T-helper 17 cell (primary cell): ENCODE measurements at places on chromosomes 1 and 21.

DNA sequence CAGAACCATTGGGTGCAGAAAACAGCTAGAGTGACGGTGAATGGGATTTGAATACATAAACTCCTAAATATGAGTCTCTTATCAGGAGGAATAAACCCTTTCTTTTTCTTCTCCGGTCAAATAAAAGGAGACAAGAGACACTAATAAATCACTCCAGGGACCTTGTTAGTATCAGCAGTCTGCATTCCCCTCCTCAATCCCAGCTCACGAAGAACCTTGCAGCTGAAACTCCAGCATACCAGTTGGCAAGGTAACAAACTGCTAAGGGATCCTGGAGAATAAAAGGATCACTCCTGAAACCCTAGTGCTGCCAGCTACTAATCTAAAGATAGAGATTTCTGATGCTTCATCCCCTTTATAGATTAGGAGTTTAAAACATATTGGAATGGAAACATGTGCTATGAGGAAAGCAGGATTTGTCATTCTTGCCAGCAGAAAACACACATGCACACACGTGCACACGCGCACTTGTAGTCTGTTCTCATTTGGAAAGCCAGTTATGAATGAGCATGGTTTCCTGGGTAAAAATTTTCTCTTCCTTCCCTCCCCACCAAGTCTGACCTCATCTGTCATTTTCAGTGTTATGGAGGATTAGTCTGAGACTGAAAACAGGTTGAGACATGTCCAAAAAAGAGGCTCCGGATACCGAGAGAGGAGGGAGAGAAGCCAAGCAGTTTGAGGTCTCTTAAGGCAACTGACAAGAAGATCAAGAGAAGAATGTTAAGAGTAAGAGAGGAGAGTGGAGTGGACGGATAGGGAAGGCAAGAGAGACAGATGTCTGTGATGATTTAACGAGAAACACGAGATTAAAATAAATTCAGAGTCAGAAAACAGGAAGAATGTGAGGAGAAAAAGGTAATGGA, 10.9 kb downstream of the IER5 start:
- DNase-seq = no peak

DNA sequence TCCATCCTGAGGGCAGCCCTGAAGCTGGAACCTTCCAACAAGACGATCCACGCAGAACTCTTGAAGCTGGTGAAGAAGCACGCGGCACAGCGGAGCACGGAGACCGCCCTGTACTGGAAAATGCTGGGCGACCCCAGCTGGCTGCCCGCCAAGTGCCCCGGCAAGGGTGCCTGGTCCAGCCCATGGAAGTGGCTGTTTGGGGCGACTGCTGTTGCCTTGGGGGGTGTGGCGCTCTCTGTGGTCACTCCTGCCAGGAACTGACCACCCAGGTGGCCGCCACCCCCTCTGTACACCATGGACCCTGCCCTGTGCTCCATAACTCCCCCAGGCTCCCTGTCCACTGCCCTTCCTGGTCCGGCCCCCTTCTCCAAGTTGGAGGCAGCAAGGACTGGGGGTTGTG, 90.8 kb downstream of the PPP1R12B start:
- DNase-seq = no peak

GRCh38 chr1:246591504-246591903, 25.2 kb downstream of the CNST start:
- DNase-seq = no peak

- DNase-seq = no peak
These were observed 13.4 kb downstream of the FTCD start for GRCh38 chr21:46141767-46142581.

- no peak for DNase-seq
These were observed 34.0 kb upstream of the MAGOH start for GRCh38 chr1:53272349-53272748.

DNA sequence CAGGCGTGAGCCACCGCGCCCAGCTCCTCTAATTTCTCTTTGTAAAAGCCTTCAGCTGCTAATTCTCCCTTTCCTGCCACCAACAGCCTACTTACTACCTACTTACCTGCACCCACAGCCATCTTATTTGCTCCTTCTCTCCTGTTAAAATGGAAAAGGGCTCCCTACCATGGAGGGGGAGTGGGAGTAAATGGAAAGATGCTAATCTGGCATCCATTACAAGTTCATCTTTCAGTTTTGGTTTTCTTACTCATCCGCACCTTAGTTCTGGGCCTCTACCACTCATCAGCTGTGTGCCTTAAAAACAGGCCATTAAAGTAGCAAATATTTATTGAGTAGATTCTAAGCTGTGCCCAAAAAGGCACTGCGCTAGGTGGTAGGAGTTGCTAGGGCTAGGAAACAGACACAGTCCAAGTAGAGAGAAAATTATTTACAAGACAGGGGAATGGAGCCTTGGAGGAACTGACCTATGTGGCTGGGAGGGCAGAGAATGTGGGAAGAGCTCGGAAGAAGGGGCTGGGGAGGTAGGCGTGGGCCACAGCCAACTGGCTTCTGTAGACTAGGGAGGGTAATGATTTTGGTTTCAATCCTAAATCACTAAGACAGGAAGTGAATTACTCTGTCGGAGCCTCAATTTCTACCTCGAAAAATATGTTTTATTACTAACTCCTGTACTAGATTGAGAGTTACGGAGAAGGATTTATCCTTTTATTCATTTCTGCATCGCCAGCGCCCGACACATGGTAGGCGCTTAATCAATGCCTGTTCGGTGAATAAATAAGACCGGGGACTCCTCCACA, 685 bp upstream of the DDI2 start:
- DNase-seq = no peak

DNA sequence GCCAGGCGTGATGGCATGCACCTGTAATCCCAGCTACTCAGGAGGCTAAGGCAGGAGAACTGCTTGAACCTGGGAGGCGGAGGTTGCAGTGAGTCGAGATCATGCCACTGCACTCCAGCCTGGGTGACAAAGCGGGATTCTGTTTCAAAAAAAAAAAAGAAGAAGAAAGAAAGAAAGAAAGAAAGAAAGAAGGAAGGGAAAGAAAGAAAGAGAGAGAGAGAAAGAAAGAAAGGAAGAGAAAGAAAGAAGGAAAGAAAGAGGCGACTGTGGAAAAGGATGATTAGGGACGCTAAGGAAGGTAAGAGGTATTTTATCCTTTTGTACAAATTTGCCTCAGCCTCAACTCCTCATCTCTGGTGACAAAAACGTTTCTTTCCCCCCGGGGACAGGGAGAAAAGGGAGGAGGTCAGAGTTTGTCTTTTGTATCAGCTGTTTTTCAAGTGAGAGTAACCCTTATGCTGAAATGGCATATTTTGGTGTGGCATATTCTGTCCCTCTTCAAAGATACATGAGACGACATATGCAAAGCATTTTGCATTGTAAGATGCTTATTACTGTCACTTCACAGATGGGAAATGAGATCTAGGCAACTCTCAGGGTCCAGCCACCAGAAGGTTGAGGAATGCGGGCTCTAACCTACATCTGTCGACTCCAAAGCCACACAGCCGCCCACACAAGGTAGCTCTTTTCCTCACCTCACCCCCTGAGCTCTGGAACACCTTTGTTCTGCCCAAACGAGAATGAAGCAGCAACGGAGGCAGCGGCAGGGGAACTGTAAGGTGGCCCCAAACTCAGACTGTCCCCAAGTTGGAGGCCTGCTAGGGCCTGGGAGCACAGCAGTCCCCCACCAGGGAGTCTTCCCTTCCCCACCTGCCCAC, 38.0 kb downstream of the NUAK2 start:
- DNase-seq = no peak

- no peak for DNase-seq
These were observed 98.8 kb downstream of the GLIS1 start for GRCh38 chr1:53639996-53640700.

- DNase-seq = no peak
These were observed 28.4 kb downstream of the TRIM45 start for GRCh38 chr1:117093091-117093534.
